ENCODE measurements at places on chromosomes 1 and 21.

DNA sequence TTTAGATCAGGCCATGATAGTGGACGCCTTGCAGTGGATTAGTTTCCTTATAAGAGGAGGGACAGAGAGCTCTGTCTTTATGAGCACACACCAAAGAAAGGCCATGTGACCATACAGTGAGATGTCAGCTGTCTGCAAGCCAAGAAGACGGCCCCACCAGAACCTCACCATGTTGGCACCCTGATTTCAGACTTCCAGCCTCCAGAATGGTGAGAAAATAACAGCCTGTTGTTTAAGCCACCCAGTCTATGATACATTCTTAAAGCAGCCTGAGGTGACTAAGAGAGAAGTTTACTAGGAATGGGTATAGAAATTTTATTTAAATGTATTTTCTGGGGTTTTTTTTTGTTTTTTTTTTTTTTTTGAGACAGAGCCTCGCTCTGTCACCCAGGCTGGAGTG, 29.5 kb downstream of the L1TD1 start:
- H3K27ac ChIP-seq: no peak overlapping the region
- H3K27me3 ChIP-seq: no peaks in the 10 kb centered on the region
- no peak overlapping the region for H3K4me3 ChIP-seq
- DNase-seq: no peak
- H3K36me3 ChIP-seq: no peaks in the 10 kb centered on the region

DNA sequence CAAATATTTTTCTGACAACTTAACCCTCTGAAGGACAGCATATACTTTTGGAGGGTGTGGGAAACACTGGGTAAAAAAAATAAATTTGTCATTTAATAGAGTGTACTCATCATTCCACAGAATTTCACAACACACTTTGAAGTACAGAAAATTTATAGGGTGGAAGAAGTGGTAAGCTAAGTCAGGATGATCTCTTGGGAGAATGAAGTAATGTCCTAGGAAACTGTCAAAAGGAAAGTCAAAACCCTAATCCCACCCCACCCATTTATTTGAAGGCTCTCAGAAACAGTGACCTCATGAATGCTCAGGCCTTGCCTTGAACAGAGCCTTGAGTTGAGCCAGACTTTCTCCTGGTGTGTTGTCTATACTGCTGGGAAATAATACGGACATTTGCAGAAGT, 7.3 kb upstream of the UAP1 start:
- no peaks in the 10 kb centered on the region for H3K36me3 ChIP-seq
- no peak overlapping the region for H3K4me3 ChIP-seq
- DNase-seq: no peak

DNA sequence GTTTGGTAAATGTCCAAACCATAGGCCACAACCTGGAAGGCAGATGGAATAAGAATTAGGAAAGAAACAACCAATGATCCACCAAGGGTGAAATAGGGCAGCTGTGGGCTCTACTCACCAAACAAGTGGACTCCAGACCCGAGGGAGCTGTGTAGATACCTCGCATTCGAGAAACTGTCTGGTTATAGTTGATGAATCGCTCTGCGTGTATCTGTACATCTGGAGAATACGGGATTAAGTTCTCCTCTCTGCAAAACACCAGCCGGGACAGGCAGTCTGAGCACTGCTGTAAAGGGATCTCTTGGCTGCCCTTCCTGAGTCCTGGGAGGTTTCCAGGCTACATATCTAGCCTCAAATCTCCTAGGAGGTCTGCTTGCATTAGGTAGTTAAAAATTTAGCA, 9.4 kb upstream of the UBR4 start:
- no peak overlapping the region for H3K4me3 ChIP-seq
- no peaks in the 10 kb centered on the region for H3K27me3 ChIP-seq
- DNase-seq: no peak
- no peaks in the 10 kb centered on the region for H3K4me1 ChIP-seq

- H3K27ac ChIP-seq: no peak overlapping the region
- H3K4me3 ChIP-seq: no peak overlapping the region
- no peak for DNase-seq
- H3K36me3 ChIP-seq: no peaks in the 10 kb centered on the region
- no peaks in the 10 kb centered on the region for H3K4me1 ChIP-seq
Observed at GRCh38 chr1:248621770-248622169, 13.1 kb downstream of the OR2T11 start.

- H3K27me3 ChIP-seq: no peaks in the 10 kb centered on the region
- no peaks in the 10 kb centered on the region for H3K36me3 ChIP-seq
- no peak for DNase-seq
- no peak overlapping the region for H3K4me3 ChIP-seq
- H3K4me1 ChIP-seq: no peaks in the 10 kb centered on the region
Observed at GRCh38 chr1:218383051-218383450, 37.9 kb downstream of the TGFB2 start.

Data from right lobe of liver (tissue), 6 donors.